ENCODE measurements at places on chromosomes 16 and 17.

DNA sequence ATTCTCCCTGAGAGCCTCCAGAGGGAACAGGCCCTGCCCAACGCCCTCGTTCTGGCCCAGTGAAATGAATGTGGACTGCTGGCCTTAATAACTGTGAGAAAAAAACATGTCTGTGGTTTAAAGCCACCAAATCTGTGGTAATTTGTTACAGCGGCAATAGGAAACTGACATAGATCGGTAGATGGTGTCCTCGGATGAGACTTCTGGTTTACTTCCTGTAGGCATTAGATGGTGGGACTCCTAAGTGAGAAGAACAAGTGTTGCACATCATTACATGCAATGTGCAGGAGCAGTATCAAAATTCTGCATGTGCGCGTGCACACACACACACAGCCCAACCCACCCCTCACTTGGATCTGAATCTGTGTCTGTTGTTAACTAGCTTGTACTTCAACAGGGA lies 42.0 kb downstream of the CDK5R1 start:
- no peak for DNase-seq

DNA sequence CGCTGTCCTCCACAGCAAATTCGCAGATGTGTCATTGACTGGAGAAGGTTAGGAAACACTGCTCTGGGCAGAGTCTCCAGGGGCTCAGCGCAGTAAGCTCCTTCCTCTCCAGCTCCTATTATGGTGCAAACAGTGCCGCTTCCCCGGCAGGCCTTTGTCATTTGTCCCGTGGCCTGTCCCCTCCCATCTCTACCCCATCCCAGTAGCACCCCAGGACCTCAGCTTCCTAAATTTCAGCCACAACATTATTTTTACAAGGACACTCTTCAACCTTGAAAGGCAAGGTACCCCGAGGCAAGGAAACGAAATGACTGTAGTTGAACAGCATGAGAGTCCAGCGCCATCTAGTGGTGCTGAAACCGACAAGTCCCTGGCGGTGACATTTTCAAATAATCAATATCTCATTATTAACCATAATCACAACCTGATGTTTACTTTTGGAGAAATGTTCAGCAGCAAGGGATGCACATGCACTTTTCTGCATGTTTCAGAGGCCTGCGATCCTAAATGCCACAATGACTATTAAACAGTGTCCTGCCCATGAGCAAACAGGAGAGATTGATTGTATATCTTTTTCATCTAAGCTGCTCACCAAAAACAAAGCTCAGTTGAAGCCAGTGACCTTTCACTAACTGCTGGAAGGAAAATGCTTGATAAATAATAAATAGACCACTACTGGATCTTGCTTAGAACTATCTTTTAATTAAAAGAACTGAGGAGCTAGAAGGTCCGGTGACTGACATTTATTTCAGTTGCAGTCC lies 16.5 kb downstream of the MRPS23 start:
- DNase-seq: peak; percentile 86

DNA sequence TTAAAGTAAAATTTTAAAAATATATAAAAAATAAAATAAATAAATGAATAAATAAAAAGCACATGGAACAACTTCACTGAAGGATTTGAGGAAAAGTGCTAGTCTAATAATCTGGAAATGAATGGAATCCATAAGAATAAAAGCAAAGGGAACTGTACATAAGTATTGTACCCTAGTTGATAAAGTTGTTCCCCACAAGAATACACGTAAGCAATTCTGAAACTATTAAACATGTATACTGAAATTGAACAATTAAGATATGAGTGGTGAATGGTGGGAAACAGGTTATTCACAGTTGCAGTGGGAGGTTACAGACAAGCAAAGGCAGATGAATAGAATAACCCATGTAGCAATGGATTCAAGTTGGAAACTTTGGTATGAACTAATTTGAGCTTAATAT lies 853.2 kb upstream of the SOX9 start:
- DNase-seq: no peak

DNA sequence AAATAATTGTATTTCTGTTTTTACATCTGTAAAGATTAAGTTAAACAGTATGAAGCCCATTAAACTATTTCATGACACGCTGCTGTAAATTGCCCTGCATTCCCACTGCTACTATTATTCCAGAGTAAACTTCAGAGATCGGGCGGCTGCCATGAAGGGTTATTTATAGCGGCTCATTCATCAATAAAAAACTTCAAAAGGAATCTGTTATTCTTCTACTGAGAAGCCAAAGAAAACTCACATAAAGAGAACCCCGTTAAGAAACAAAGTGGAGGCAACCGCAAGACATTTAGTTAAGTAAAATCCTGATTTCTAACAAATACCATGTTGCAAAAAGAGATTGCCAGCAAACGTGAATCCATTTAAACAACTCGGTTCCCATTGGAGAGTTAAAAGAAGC lies 16.4 kb downstream of the FOXL1 start:
- no peak for DNase-seq

DNA sequence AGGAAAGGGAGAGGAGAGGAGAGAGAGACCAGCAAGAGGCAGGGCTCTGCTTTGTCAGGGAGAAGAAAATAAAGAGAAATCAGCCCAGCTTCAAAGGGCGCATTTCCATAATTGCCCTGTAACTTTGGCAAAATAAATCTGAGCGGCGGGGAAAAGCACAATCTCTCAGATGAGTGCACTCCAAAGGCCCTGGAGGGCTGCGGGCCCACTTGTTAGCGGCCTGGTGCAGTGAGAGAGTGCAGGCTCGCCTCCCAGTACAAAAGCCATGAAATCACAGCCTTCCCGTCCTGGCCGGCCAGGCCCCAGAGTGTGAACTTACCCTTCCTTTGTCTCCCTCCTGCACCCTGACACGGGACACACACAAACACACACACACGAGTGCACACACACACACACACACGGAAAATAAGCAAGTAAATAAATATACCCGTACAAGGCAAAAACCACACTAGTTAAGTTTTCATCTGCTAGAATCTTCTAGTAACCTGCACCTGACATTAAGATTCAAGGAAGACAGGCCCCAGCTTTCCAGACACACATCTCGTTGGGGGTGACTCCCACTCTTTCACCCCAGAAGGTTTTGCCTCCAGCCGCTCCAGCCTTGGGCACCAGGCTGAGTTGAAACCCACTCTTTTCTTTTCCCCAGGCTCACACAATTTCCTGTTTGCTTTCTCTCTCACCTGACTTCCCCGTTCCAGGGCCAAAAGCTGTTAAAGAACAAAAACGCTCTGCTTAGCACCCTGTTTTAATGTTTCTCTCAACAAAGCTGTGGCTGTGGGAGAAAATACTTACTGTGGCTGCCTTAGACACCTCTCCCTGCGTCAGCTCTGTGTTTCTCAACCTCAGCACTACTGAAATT lies 8.5 kb downstream of the IRX3 start:
- DNase-seq: no peak

DNA sequence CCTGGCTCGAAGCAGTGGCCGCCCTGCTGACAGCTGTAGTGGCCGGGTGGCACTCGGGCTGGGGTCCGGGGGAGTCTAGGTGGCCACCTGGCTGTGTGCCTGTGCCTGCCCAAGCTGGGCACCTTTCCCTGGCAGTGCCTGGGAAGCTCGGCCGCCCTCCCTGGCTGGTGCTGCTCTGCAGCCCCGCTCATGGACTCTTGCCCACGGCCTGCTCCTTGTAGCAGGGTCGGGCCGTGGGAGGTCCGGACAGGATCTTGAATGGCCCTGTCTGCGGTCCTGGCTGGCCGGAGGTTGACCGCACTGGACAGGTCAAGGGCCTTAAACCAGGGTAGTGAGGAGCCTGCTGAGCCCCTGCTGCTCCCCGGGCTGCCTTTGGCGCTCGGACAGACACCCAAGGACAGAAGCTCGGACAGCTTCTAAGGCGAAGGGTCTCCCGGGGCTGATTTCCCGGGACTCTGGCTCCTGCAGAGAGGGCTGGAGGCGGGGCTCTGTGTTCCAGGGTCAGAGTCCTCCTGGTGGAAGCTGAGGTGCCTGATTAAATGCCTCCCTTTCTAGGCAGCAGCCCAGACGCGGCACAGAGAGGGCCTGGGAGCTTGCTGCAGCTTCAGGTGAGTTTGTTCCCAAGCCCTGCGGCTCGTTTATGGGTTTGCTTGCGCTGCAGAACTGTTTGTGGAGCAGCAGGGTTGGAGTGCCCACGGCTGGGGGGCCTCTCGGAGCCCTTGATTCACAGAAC lies 6.0 kb downstream of the CAPN15 start:
- DNase-seq: no peak

- no peak for DNase-seq
These were observed 22.1 kb downstream of the TMEM114 start for GRCh38 chr16:8568231-8568617.

Data from mesendoderm (in vitro differentiated cells).